ENCODE measurements at places on chromosomes 4 and X. TPM values are rescaled to one million over a fixed set of nuclear protein-coding genes. Genes with fewer than 3 reads are reported as not detected.

DNA sequence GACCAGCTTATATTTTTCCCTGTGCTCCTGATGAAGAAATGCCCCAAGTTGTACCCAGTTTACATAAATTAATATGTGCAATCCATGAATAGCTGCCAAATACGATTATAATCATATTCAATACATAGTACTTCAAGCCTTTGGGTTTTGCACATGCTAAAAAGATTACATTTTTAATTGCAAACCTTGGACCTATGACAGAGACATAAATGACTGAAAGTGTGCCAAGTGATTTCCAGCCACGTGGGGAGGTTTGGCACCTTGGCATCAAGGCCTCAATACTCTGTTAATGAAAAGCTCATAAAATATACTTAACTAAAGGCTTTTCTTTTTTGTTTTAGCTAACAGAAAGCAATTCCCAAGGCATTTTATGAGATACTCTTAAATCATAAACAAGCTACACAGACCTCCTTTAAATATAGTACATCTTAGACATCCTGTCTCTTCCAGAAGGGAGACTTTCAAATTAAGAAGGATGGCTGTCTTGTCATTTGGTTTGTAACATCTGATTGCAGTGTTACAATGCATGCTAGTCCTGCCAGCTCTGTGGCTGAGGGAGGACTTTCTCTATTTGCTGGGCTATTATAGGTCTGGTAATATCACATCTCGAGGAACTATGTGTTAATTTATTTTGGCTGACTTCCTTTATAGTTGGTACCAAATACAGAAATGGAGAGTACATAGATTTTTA lies 404.1 kb downstream of the AFF2 start:
- no peak overlapping the region for H3K27ac ChIP-seq
- H3K27me3 ChIP-seq, result no peaks in the 10 kb centered on the region
- H3K36me3 ChIP-seq, result no peaks in the 10 kb centered on the region
- no peaks in the 10 kb centered on the region for H3K4me1 ChIP-seq
- no peak for DNase-seq

DNA sequence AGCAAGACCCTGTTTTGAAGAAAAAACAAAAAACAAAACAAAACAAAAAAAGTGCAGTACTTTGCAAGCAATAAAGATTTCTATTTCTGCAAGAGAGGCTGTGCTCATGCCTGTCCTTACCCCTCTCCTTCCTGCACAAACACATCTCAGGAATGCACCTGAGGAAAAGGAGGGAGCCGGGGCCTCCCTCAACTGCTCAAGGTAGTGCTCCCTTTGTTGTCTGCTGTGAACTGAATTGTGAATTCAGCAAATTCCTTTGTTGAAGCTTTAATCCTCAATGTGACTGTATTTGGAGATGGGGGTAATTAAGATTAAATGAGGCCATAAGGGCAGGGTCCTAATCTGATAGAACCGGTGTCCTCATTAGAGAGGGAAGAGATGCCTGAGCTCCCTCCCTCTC lies 13.9 kb downstream of the FTSJ1 start:
- H3K27me3 ChIP-seq, result no peaks in the 10 kb centered on the region
- no peaks in the 10 kb centered on the region for H3K36me3 ChIP-seq
- no peaks in the 10 kb centered on the region for H3K4me1 ChIP-seq
- no peak for DNase-seq
- H3K4me3 ChIP-seq, result no peak overlapping the region

The DMRTC1 gene
- not detected for total RNA-seq

The PPP3CA gene
- total RNA-seq, result 11.2 TPM

The RIBC1 gene
- 0.86 TPM for total RNA-seq
